Fibroblast of skin of back (primary cell): ENCODE measurements at places on chromosomes 5 and 9.
A peak's percentile ranks its signal among the peaks of the same experiment; 100 is the strongest.

DNA sequence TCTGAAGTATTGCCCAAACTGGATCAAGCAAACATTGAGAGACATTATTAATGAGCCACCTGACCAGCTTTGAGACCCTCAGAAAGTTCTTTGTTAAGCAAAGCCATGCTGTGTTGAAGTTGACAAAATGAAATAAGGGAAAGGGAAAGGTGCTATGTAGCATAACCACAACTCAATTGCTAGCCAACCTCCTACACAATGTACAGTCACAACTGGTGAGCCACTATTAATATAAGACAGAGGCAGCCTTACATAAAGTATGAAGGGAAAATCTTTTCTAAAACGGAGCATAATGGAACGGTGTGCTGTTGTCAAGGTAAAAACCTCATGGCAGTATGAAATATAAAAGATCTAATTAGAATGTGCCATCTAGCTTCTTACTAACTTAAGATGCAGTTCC, 375.8 kb upstream of the ST8SIA4 start:
- no peak for DNase-seq

DNA sequence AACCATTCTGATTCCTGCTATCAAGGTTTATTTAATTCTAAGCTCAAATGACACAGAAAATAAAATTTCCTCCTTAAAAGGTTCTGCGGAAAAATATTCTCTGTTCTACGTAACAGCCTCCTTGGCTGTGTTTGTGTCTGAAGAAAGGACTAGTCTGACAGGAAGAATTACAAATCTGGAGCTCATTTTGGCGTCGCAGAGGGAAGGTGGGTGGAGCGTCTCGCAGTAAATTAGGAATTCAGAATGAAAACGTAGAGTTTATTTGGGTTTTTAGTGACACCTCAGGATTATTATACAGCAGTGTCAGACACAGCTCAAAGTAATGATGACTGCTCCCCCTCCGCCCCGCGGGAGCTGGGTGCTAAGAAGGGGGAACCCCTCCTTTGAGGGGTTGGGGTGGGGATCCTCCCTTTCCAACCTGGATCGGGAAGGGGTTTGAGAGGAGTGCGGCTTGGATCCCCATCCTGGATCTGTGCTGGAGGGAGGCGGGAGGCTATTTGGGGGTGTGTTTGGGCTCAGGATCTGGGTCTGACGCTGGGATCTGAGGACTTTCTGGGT, 933 bp upstream of the TGFBR1 start:
- DNase-seq = peak; percentile 63

- peak; percentile 91 for DNase-seq
Observed at GRCh38 chr5:122089096-122090013, 11.3 kb upstream of the LOX start.

DNA sequence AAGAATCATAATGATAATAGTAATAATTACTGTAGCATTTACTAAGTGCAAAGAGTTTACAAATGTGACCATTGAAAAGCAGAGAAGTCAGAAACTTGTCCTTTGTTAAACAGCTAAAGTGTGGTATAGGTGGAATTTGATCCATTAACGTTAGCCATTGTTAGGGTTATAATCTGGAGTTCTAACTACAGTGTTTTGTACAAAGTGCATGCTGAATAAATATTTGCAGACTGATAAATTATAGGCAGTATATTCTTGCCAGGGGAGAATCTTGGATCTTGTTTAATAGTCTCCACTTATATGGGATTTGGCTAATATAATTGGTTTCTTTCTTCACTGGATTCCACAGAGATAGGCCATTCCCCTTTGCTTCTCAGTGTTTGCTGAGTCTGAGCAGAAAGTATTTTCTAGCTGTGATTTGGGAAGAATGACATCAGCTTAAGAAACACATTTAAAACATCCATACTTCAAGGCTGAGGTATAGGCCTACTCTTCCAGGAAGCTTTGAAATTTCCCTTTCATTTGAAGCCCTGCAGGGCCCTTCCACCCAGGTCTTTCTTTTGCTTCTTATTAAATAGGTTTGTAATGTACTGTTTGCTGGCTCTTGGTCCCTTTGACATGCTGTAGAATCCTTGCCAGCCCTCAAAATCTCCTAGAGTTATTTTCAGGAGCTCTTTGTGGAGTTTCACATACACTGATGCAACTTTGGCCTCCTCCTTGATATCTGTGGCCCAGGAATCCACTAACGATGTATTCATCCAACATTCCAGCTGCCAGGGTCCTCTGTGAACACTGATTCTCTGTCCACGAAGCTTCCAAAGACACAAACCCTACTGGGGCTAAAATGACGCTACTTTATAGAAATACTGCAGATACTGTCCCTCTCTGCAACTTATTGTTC, 51.4 kb downstream of the ATP10B start:
- no peak for DNase-seq

DNA sequence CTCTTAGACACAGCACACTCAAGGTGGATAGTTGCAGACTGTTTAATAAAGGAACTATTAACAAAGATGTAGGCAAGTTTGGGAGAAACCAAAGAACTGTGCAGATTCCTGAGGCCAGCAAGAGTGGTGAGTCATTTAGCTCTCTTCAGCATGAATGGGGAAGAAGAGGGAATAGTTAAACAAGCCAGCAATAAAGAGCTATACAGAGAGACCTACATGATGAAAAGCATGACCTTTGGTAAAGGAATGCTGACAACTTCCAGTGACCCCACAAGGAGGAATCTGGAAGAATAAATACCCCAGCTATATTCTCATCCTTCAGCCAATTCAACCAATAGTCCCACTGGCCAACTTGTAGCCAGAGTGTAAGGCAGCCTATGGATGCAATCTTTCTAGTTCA, 706.0 kb upstream of the GRAMD2B start:
- peak; percentile 84 for DNase-seq
